ENCODE measurements at places on chromosomes 4 and X.
A peak's percentile ranks its signal among the peaks of the same experiment; 100 is the strongest.

DNA sequence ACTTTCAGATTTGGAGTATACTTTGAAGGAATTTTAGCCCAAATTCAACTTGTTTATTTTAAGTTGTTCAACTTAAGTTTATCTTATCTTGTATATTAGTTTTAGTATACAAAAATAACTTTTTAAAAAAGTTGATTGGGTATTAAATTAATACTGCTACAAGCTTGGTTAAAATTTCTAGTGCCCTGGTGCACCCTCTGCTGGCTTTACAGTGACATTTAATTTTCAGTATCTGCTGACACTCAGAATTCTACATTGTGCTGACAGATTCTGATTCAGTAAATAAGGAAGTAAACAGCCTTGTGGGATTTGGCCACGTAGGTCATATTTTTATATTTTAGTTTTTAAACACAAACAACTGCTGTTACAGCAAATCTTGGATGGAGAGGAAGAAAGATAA is 2.9 kb downstream of the EDA start:
- DNase-seq, result no peak

GRCh38 chrX:70675284-70675683 is 230.6 kb downstream of the DLG3 start:
- DNase-seq, result no peak

- no peak for DNase-seq
Measured at GRCh38 chr4:14452764-14453163, 549.5 kb upstream of the CPEB2 start.

DNA sequence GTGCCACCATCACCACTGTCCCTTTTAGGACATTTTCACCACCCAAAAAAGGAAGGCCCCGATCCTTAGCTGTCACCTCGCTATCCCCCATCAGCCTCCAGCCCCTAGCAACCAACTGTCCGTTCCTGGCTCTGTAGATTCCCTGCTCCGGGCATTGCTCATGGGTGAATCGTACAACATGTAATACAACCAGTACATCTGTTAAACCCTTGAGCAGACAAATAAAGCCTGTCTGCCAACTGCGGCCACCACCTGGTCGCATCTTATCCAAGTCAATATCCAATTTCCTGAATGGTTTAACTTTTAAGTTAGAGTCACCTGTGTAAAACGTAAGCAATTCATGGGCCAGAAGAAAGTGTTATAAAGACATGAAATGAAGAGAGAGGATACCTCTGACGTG is 251.9 kb downstream of the AFAP1 start:
- DNase-seq, result no peak

GRCh38 chrX:1248331-1249061 is 20.1 kb upstream of the CSF2RA start:
- DNase-seq, result peak; percentile 53

- no peak for DNase-seq
Measured at GRCh38 chrX:65488495-65488894, 46.1 kb downstream of the LAS1L start.

DNA sequence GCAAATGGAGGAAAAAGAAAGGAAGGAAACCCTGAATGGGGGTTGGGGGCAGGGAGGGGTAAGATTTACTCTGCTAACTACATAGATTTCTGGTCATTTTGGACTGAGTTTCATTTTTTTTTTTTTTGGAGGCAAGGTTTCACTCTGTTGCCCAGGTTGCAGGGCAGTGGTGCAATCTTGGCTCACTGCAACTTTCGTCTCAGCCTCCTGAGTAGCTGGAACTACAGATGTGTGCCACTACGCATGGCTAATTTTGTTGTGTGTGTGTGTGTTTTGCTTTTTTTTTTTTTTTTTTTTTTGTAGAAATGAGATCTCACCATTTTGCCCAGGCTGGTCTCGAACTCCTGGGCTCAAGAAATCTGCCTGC is 223.5 kb downstream of the APBB2 start:
- DNase-seq, result no peak

- no peak for DNase-seq
Measured at GRCh38 chrX:964831-965416, 247.5 kb downstream of the CRLF2 start.

GRCh38 chr4:64940698-64941097 is 531.4 kb upstream of the TECRL start:
- no peak for DNase-seq

DNA sequence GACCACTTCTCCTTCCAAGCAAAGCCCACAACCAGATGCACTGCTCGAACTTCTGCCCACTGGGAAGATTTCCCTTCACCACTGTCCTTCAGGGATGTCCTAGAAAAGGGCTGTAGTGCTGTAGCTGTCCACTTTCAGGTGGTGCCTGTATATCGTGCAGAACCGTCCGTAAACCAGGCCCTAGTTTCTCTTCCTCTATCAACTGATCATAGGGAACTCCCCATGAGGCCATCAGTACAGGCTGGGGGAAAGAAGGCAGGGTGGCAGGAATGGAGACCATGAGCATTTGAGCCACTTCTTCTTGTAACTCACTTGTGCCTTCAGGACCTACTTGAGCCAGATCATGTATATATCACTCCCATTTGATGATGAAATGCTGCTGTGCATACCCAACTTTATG is 57.3 kb upstream of the FAM9B start:
- DNase-seq, result no peak

DNA sequence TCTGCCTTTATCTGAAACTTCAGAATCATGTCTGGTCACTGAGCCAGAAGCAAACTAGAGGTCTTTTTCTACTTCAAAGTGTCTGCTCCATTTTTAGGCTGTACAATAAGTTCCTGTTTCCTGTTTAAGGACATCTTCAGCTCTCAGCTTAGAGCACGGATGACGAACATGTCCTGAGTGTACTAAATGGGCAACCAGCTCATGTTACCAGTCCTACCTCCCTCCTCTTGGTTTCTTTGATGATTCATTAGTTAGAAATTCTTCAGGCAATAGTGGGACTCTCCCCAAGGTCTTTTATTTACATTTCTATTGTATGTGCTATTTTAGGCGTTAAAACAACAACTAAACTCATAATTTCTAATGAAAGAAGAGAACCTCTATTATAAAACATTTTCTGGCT is 58.0 kb downstream of the ENPEP start:
- peak; percentile 95 for DNase-seq

GRCh38 chrX:129934952-129935351 is 29.0 kb downstream of the UTP14A start:
- no peak for DNase-seq

GRCh38 chrX:41293269-41293668 is 40.7 kb upstream of the DDX3X start:
- DNase-seq, result no peak

- DNase-seq, result peak; percentile 60
Measured at GRCh38 chr4:157043131-157043530, 32.8 kb upstream of the GLRB start.

DNA sequence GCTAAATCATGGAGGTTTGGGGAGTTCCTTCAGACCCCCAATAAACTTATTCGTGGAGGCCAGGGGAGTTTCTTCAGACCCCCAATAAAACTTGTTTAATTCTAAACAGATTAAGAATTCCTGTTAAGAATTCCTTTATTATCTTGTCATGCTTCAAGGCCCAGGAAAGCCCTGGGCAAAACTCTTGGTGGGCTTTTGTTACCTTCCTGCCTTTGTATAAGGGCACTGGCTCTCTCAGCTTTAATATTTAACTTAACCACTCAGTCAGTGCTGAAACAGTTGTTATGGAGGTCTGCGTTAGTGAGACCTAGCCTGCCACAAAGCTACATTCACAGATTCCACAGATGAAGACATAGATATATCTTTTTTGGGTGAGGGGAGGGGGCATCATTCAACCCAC is 29.0 kb upstream of the LGI2 start:
- DNase-seq, result no peak

DNA sequence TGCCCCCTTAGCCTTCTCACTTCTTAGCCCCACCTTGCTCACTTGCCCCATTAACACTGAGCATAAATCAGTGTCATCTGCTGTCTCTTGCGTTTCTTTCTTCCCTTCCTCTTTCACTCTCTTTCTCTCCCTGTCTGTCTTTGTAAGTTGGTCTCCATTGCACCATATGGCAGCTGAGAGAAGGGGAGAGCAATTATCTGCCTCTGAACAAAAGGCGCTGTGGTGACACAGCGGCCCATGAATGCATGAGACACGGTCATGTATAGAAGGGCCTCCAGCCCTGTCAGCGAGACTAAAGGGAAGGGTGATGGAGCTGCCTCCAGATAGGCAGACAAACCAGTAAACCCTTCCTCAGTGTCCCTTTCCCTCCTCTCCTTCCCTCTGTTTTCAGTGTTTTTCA is 88.8 kb upstream of the PCDH18 start:
- DNase-seq, result peak; percentile 23

DNA sequence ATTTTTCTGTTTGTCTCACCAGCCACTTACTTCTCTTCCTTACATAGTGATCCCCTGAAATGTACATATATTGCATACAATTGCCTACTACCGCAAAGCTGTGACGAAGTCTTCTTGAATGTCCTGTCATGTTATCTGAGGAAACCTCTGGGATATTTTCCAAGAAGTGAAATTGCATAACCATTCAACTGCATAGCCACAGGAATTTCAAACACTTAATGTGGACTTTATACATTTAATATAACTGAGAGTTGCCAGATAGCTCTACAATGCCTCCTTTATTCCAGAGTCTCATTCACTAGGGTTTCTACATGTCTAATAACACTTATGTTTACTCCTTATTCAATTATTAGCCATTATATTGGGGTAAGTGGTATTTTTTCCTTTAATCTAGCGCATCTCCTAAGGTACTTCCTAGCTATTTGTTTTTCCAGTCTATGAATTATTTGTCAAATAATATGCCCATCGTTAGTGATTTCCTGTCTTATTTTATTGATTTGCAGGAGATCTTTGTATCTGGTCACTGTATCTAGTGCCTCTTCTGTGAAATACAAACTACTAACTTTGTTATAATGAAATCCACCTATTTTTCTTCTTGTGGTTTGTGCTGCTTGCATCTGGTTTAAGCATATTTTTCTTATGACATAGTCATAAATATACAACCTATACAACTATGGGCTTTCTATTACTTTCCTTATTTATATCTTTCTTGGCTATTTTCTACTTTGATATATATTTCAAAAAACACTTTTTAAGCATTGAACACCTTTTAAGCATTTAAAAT is 69.2 kb upstream of the GRID2 start:
- DNase-seq, result peak; percentile 99

- DNase-seq, result no peak
Measured at GRCh38 chr4:109395694-109396093, 37.9 kb upstream of the SEC24B start.

GRCh38 chr4:173091362-173091761 is 77.2 kb upstream of the GALNT7 start:
- no peak for DNase-seq
